Activated T-helper 1 cell treated with anti-CD3 and anti-CD28 coated beads, Interleukin-2, amount 50 U/mL, for 16 hours (primary cell): ENCODE measurements at places on chromosomes 7 and 10.

DNA sequence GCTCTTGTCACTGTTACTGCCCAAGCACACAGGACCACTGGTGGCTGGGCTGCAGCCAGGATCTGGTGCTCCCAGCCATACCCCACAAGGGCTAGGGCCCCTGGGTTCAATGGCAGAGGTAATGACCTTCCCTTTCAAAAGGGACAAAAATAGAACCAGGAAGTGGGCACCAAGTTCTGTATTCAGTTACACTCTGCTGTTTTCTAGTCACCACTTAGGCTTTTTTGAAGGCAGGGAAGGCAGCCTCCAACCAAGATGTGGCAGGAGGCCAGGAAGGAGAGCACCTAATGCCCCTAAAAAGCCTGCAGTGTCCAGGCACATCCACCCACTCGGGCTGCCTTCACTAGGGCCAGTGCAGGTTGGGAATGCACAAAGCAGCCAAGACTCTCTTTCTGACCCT lies 47.8 kb downstream of the NOD1 start:
- DNase-seq: no peak

GRCh38 chr7:4178916-4179687 lies 503.0 kb upstream of the FOXK1 start:
- DNase-seq: no peak

DNA sequence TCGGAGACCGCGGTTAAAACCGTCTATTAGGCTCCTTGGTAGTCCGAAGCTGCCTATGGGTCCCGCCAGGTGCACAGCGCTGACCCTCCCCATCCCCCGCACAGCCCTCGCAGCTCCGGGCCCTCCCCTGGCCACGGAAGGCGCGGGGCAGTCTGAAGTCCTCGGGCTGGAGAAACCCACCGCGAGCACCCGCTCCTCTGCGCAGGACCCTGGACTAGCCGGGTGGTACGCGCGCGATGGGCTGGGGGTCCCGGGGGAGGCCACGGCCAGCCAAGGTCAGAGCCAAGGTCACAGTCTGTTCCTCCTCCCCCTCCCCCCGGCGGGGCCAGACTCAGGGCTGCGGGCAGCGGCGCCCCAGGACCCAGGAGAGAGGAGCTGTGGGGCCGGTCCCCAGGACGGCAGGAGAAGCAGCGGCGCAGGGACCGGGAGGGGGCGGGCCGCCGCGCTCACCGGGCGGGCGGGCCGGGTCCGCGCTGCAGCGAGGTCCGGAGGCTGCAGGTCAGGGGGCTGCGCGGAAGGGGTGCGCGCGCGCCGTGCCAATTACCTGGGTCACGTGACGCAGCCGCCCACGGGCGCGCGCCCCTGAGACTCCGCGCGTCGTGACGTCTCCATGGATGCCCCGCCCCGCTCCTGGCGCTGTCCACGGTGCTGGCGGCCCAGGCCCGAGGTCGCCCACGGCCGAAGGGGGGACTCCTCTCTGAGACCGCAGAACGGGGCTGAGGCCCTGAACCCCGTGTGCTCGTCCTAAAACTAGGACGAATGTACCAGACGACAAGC lies at the start of gene OGDHL:
TSS of gene OGDHL (minus strand) at position 535 of the 777 bp plus-strand sequence. CDS start 3,731 bp downstream, outside the sequence.
- no peak for DNase-seq

DNA sequence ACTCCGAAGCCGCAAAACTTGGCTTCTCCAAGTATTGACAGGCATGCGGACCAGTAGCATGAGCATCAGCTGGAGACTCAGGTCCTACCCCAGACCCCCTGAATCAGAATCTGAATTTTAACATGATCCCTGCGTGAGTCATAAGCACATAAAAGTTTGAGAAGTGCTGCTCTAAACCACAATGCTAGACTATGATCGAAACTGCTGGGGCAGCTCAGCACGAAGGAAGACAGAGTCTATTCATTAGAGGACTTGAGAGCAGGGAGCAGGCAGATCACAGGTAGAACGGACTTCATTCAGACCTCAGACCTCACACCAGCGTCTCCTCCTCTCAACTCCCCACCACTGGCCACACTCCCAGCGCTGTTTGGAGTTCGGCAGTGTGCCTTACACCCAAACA lies 16.9 kb downstream of the CAMK2G start:
- no peak for DNase-seq

GRCh38 chr10:78448470-78448869 lies 414.8 kb downstream of the RPS24 start:
- no peak for DNase-seq

DNA sequence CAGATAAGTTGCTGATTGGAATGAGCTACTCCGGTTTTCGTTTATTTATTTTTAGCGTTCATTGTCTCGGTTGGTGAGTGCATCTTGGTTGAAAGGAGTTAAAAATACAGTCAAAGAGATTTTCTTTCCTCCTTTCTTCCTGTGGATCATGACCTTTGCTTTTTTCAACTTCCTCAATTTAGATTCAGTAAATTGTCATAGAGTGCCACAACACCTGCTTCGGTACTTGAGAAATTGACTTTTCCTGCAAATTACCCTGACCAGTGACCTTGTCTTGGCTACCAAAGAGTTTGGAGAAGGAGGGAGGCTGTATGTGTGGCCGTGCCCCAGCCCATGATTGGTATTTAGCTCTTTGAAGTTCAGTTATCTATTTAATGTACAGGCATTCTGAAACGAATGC lies 128.7 kb downstream of the FAM204A start:
- DNase-seq: no peak

- DNase-seq: no peak
Measured at GRCh38 chr7:138208864-138209263, 132.6 kb downstream of the AKR1D1 start.

GRCh38 chr10:133237241-133237587 lies 441 bp upstream of the VENTX start:
- DNase-seq: no peak

DNA sequence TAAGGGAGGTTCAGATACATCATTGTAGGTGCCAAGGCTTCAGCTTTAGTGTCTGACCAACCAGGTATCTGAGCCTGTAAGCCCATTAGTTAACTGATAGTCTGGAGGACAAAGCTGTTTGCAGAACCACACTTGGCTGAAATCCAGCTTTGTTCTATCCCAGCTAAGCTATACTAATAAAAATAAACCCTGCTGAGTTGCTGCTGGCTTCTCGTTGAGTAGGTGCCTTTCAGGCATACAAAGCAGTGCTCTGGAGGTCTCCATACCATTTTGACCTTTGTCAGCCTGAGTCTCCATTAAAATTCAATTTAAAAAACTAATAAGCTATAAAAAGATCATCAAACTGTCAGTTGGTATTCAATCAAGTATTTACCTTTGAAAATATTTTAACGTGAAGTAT lies 22.0 kb downstream of the CDCA7L start:
- no peak for DNase-seq

DNA sequence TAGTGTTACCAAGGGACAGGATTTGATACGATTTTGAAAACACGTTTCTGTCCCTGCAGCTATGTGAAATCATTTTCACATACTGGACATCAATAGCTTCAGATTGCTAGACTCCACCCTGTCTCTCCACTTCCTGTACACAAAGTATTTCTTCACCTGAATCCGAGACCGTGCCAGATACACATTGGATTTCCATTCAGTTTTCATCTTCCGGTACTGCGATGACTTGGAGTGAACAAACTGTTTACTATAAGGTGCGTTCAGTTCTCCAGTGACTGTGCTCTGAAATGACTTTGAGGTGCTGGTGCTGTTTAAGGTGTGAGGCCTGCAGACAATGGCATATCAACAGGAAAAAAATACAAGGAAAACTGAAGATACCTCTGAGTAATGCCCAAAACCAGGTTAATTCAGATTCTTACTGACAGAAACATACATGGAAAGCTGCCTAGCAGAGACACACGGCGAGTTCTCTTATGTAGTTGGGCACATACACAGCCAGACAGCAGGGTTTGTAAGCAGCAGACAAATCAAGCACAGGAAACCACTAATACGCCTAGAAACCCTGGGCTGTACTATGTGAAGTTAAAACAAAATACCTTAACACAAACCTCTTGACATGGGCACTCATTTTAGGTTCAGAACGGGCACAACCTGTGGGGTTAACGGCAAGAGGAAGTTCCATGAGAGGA lies 119.2 kb downstream of the GALNT11 start:
- DNase-seq: no peak

DNA sequence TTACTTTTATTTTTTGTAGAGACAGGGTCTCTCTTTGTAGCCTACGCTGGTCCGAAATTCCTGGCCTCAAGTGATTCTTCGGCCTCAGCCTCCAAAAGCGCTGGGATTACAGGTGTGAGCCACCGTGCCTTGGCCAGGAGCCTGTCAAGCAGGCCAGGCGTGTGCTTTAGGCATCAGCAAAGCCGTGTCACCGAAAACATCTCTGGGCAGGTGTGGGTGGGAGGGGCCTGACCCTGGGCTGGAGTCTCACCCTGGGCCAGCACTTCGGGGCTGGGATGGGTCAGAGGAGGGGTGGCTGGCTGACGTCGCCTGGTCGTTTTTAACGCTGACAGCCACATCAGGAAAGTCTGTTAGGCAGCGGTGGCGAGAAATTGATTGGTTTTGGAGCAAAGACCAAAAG lies 80.9 kb downstream of the UNCX start:
- DNase-seq: no peak
